Stimulated activated CD8-positive, alpha-beta memory T cell treated with anti-CD3 and anti-CD28 coated beads, Interleukin-15, amount 100 ng/mL, for 4 hours (primary cell): ENCODE measurements at places on chromosomes 7 and 10.

GRCh38 chr10:22912763-22913384 is 15.0 kb upstream of the ARMC3 start:
- DNase-seq, result no peak

DNA sequence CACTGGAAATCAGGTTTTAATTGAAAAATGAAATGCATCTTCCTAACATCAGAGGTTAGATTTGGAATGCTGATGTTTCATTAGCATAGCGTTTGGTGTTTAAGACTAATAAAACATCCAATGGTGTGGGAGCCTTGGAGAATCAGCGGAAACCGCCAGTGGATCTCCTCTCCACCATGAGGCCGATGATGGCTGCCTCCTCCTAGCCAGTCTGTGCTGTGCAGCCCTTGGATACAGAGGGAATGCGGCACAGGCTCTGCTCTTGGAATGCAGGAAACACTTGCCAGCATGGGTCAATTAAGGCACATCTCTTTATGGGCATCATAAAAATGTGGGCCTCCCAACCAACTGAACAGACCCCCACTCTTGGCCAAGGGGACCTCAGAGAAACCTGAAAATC is 259.9 kb downstream of the GLRX3 start:
- DNase-seq, result no peak

- DNase-seq, result no peak
Measured at GRCh38 chr10:73406846-73407245, 7.0 kb downstream of the ANXA7 start.

DNA sequence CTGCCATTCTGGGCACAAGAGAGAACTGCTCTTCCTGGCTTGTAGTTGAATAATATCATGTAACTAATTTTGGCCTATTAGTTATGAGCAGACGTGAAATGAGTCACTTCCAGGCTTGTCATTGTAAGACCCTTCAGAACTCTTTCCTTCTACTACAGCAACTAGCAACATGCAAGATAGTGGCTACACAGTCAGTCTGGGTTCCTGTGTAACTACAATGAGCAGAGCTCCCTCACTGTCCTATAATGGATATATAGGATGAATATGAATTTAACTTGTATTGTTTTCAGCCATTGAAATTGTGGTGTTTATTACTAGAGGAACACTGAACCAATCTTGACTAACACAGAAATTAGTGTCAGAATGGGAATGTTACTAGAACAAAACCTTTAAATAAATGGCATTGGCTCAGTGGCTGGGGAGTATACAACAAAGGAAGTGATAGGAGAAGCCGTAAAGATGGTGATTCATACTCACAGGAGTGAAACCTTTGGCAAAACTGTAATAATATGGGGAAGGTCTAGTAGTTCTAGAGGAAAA is 2.9 kb upstream of the MTPN start:
- no peak for DNase-seq

DNA sequence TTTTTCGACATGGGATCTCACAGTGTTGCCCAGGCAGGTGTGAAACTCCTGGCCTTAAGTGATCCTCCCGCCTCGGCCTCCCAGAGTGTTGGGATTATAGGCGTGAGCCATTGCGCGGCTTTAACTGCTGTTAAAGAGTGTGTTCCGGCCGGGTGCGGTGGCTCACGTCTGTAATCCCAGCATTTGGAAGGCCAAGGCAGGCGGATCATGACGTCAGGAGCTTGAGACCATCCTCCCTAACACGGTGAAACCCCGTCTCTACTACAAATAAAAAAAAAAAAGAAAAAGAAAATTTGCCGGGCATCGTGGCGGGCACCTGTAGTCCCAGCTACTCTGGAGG is 1.1 kb downstream of the RABGEF1 start:
- DNase-seq, result no peak

GRCh38 chr10:32269343-32270100 is 77.4 kb downstream of the EPC1 start:
- DNase-seq, result no peak

DNA sequence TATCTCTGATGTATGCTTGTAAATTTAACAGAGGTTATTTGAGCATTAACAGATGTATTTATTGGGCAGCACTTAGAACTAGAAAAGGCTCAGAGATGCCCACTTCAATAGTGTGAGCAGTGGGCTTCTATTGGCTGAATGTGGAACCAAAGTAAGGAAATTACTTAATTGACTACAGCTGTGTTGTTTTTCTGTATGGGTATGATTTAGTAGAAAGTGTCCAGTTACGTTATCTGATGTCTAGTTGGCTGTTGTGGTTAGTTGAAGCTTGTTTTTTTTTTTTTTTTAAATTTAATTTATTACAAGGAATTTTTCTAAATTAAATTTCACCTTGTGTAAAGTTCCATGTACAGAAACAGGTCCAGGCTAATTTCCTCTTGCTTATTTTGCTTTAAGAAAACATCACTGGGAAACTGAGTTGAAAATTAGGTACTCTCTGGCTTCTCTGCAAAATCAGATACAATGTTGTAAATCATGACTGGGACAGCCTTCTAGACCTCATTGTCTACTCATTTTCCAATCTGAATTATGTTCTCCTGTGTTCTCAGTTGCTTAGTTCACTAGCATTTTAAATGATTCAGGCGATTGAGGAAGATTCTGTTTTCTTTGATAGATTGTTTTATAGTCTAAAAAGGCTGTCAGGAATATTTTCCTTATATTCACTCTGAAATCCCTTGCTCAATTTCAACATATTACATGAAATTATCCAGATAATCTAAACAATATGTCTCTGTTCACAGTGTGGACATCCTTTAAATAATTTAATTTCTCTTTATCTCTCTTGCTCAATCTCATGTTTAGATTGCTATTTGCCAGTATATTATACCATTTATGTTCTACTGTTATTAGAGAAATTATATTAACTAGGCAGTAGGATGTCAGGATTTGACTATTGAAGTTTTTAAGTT is 53.0 kb downstream of the PHF14 start:
- no peak for DNase-seq

- no peak for DNase-seq
Measured at GRCh38 chr10:46037107-46037825, 6.8 kb upstream of the NCOA4 start.

DNA sequence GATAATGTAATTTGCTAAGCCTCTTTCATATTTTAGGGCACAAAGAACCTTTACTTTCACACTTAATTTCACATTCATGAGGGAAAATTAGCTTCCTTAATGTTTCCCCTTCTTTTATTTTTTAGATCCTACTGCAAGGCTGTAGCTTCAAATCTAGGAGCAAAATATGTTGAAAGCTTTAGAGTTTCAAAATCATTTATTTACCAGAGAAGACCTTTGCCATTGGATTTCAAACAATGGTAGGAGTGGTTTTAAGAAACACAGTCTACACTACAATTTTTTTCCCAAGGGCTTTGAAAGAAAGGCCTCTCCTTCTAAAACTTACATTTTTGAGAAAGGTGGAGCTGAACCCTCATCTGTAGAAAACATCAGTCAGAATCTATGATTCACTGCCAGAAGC is 43.3 kb upstream of the MEOX2 start:
- DNase-seq, result no peak

GRCh38 chr10:54009672-54010071 is 791.4 kb downstream of the PCDH15 start:
- no peak for DNase-seq

- DNase-seq, result no peak
Measured at GRCh38 chr7:17633067-17633466, 307.2 kb downstream of the SNX13 start.

- DNase-seq, result no peak
Measured at GRCh38 chr7:30630986-30631385, 36.3 kb downstream of the GARS1 start.

DNA sequence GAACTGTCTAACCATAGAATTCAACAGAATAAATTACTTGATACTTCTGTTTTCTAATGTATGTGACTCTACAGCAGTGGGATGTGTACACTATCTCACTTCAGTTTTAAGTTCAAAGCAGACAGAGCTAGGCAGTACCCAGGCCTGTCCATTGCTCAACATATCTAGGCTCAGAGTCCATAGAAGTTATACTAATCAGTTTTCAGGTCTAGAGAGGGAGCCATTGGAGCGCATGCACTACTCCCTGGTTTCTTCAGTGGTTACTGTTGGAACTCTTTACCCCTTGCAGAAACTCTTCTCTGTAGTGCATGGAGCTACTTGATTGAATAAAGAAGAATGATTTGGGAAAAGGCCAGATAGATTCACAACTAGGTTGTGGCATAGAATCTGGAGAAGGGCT is 4.4 kb downstream of the CD36 start:
- no peak for DNase-seq
